ENCODE measurements at places on chromosomes 3 and 15.

- no peak for DNase-seq
Observed at GRCh38 chr3:24177201-24177600, 232.1 kb downstream of the NR1D2 start.

GRCh38 chr3:106806964-106807363 is 570.3 kb upstream of the CCDC54 start:
- DNase-seq = no peak

- DNase-seq = no peak
Observed at GRCh38 chr3:52240886-52241370, 2.0 kb upstream of the TWF2 start.

- DNase-seq = no peak
Observed at GRCh38 chr3:124246376-124246775, 254.5 kb upstream of the ROPN1 start.

DNA sequence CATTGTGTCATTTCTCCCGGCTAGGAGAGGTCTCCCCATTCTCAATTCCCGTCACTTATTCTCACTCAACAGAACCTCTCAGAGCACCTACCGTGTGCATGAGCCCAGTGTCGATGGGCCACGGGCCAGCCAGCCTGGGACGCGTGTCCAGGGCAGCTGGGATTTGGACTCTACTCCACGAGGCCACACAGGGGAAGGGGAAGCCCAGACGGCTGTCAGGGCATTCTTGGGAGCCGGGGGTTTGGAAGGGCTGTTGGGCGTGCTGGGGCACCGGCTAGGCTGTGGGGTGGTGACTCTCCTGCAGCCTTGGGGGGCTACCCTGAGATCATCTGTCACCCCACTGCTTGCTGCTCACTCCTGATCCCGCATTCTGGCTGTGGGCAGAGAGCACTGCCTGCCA is 41.7 kb upstream of the PCSK6 start:
- peak; percentile 9 for DNase-seq

- DNase-seq = no peak
Observed at GRCh38 chr3:50372349-50372748, 13.0 kb upstream of the TMEM115 start.

- no peak for DNase-seq
Observed at GRCh38 chr3:31539275-31539674, 6.5 kb downstream of the STT3B start.

DNA sequence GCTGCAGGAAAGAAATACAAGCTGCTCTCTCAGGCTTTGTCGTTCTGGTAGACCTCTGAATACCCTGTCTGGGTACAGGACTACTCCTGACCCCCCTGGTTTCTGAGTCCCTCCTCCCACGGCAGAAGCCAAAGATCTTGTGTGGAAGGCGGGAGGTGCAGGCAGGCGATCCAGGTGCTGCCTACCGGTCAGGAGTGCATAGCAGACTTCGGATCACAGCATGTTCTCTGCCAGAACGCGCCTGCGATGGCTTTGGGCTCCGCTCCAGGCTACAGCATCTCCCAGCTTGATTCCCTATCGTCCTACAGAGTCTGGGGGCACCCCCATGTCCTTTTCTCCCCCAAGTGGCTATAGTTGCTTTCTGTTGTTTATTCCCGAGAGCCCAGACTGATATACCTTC is 2.5 kb upstream of the CFAP100 start:
- DNase-seq = no peak

DNA sequence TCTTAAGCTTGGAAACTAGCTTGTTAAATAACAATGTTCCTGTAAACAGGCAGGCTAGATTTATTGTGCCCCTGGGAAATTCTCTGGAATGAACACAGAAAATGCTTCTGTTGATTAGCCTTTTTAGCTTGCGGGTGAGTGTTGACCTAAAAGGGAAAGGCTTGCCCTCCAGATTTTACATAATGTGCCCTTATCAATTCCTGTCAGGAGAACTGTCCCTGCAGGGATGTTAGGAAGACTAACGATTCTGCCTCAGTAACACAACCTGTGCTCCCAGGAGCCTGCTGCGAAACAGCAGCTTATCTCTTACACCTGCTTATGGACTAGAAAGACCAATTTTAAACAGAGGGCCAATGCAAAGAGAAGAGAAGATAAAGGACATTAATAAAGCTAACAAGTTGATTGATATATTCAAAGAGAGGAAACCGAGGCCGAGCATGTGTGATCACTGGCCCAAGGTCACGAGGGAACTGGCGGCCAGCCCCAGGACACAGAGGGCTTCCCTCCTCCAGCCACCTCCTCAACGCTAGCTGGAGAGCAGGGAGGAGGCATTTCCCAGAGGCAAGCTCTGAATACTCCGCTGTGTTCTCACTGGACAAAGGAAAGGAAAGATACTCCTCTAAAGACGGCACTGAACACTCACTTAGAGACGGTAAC is 48.4 kb upstream of the TJP1 start:
- DNase-seq = no peak

DNA sequence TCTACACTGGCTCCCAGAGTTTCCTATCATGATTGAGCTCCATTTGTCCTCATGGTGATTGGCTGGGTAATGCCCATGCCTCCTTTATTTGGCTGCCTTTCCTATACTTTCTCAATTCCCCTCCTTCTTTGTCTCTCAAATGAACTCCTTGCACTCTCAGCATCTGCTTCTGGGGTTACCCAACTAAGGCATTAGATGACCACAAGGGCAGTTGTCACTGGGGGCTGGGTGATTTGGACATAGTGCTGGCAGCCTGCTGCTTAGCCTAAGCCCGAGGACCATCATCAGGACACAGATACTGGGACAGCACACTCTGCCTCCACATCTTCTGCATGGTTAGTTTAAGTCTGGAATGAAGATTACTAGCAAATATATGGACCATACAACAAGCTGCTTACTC is 49.2 kb upstream of the LRRFIP2 start:
- DNase-seq = no peak

DNA sequence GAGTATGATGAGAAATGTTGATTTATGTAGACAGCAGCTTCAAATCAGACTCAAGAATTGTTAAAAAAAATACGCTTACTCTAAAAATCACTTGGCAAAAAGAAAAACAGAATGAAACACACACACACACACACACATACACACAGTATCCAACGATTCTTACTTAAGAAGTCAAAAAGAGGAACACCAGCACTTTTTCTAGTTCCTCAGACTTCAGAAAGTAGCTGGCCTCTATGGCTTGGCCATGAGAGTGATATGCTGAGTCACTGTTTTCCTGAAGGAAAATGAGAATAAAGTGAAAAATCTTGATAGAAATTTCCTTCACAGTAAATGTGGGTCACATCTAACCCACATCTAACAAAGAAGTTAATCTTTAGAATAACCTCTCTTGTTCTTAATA is 22.1 kb downstream of the CNTN3 start:
- DNase-seq = no peak

GRCh38 chr3:161156936-161157335 is 51.8 kb upstream of the B3GALNT1 start:
- no peak for DNase-seq

DNA sequence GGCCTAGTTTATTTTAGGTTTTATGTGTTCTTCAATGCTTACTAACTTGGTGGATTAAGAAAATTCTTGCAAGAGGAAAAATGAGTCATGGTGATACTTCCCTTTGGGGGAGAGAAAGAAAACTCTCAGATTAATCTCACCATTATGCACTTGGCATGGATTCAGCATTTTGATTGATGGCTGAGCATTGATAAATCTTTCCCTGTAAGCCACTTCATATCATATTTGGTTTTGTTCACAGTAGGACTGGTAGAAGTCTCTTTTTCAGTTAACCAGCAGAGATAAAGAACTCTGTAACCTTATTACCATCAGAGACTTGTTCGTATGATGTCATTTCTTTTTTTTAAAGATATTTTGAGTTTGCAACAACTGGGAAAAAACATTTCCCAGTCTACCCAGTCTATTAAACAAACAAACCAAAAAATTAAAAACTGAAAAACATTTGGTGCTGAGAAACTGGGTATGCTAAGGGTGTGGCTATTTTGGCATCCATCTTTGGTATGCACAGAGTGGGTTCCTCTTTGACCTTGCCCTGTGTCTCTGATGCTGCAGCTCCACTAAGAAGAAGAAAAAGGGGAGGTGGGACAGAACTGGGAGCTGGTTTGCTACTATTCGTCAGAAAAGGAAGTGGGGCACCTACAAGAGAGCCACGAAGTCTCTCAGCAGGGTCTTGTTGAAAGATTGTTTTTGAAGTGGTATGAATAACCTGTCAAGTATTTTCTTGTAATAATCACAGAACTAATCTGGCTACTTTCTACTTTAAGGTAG is 17.2 kb downstream of the TMOD3 start:
- no peak for DNase-seq

DNA sequence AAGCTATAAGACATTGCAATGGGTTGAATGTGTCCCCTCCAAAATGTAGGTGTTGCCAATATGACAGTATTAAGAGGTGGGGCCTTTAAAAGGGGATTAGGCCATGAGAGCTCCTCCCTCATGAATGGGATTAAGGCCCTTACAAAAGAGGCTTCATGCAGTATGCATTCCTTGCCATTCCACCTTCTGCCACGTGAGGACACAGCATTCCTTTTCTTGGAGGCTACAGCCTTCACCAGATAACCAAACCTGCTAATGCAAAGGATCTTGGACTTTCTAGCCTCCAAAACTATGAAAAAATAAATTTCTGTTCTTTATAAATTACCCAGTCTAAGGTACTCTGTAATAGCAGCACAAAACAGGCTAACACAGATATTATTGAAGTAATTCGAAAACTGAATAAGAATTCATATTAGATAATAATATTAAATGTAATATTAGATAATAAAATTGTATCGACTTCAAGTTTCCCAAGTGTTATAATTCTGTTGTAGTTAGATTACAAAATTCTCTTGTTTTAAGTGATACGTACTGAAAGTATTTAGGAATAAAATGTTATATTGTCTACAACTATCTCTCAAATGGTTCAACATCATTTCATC is 29.4 kb upstream of the ATP8B4 start:
- no peak for DNase-seq

- no peak for DNase-seq
Observed at GRCh38 chr3:78221300-78221699, 1181.4 kb downstream of the ROBO2 start.

DNA sequence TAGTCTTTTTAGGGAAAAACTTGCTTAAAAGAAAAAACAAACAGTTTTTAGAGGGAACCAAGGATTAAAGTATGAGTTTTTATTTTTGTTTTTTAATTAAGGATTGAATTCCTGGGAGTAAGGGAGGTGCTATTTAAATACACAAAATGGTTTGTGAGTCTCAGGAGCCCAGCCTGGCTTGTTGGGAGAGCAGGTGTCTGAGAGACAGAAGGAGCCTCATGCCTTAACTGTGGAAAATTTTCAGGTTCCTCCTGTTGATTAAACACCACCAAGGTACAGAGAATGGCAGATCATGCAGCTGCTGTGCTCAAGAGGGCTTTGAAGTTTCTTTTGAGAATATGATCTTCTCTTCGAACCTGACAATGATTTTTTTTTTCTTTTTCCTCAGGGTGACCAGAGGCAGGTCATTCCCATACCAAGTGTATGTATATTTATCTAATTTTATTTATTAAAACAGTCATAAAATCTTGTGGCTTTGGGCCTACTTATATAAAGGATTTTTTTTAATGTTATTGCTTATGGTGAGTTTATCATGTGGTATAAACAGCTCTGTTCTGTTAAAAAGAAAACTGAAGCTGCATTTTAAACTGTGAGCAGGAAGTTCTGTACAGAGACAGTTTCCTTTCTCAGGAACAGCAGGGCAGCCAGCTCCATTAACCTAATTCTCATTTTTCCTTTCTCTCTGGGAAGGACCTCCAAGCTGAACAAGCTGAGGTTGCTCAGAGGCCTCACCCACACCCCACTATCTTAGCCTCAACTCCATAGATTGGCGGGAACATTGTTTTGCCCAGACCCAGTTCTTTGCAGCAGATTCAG is 33.7 kb upstream of the VILL start:
- DNase-seq = no peak

DNA sequence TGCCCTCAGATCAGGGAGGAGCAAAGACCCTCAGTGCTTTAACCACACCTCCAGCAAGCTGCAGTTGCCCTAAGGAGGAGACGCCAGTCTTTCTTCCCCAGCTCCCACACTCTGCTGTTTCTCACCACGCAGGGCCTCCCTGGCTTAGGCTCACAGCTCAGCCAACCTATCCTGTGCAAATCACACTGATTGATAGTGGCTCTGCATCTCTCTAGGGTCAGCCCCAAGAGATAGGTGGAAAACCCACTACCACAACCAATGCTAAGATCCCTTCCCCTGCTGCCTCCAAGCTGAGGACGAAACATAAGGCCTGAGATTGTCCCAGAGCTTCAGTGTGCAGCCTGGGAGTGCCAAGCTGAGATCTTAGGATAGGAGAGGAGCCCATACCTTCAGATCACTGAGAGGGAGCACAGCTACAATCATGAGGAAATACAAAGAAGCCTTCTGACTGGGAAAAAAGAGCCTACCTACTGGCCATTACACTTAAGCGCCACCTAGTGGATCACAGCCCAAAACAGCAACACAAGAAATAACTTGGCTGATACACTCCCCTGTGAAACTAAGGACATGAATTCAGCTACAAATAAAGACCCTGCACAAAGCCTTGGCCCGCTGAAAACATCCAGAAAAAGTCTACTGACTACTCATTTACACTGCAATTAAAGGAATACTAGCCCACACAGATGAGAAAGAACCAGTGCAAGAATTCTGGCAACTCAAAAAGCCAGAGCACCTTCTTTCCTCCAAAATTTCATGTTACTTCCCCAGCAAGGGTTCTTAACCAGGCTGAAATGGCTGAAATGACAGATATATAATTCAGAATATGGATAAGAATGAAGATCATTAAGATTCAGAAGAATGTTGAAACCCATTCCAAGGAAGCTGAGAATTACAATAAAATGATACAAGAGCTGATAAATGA is 271.5 kb upstream of the DCBLD2 start:
- peak; percentile 37 for DNase-seq

GRCh38 chr3:30622790-30623189 is 16.4 kb downstream of the TGFBR2 start:
- no peak for DNase-seq

DNA sequence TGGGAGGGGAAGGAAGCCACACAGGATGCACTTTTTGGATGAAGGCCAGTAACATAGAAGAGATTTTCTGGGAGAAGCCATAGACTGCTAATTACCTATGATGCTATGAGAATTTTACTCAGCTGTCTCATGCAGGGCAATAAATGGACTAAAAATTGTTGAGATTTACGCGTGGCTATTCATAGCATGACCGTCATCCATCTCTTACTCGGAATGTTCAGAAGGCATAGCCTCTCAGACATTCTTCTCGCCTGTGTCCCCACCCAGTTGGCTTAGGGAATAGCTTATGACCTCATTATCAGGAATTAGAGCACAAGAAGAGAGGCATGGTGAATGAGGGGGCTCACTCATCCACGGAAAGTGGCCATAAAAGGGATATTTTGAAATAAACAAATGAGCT is 107.9 kb upstream of the ATP10A start:
- no peak for DNase-seq

DNA sequence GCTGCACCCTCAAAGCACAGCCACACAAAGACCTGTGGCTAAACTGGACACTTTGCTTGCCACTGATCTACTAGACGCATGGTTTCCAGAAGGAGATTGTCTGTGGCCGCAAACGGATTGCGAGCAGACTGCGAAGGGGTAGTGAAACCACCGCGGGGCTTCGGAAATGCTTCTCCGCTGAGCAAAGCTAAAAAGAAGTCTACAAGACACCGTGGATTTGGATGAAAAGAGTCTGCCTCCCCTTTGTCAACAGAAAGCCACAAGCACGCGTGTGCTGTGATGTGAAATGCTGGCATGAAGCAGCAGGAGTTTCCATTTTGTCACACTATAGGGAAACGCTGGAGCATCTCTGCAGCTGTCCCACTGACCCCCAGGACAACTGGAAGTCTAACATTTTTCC is 63.0 kb downstream of the TMEM44 start:
- no peak for DNase-seq

GRCh38 chr15:101566748-101567488 is 77.4 kb upstream of the PCSK6 start:
- no peak for DNase-seq

- no peak for DNase-seq
Observed at GRCh38 chr3:101988596-101988995, 139.3 kb downstream of the NFKBIZ start.
